ENCODE measurements at places on chromosomes 5 and 9. TPM values are rescaled to one million over a fixed set of nuclear protein-coding genes. Genes with fewer than 3 reads are reported as not detected.

Gene HMMR
- total RNA-seq: 24.2 TPM

Gene AMBP
- total RNA-seq: 8.7 TPM

Gene LHX3
- total RNA-seq: 0.05 TPM

Gene GZMA
- total RNA-seq: not detected

Gene PLEKHG4B
- total RNA-seq: 1.5 TPM

Gene PRDM9
- not detected for total RNA-seq

Gene ZNF782
- total RNA-seq: 2.0 TPM

Gene PTGES
- total RNA-seq: 174 TPM

Gene PCDHGA7
- total RNA-seq: 0.95 TPM

Gene OLFM1
- total RNA-seq: 10.5 TPM

Gene MTREX
- 42.1 TPM for total RNA-seq

Gene UTP15
- 20.7 TPM for total RNA-seq

Gene SLC36A2
- total RNA-seq: not detected

All from A549 treated with dexamethasone at 1 μM for 4 hours (cell line).